ENCODE measurements at places on chromosomes 2 and 18. TPM values are rescaled to one million over a fixed set of nuclear protein-coding genes. Genes with fewer than 3 reads are reported as not detected.

Gene HS1BP3
- total RNA-seq, result 18.5 TPM

Gene HS6ST1
- total RNA-seq, result 23.6 TPM

DNA sequence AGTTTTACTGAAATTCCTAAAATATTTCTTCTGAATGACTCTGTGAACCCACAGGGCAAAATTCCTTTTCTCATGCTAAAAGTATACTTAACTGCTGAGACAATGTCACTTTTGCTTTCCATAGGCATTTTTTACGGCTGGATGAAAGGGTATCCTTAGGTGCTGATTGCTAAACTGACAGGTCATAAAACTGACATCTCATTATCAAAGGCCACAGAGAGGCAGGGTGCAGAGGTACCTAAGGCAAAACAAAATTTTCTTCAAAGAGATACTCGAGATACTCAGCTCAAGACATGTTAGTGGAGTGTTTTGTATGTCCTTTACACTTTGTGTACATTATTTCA, 62.0 kb upstream of the WDR75 start:
- DNase-seq, result peak; percentile 70

- DNase-seq, result no peak
Measured at GRCh38 chr18:58359218-58359617, 269.7 kb downstream of the ALPK2 start.

- DNase-seq, result peak; percentile 11
Measured at GRCh38 chr2:207632575-207633493, 7.6 kb upstream of the METTL21A start.

GRCh38 chr2:237998530-237998929, 31.7 kb downstream of the UBE2F start:
- peak; percentile 34 for DNase-seq

DNA sequence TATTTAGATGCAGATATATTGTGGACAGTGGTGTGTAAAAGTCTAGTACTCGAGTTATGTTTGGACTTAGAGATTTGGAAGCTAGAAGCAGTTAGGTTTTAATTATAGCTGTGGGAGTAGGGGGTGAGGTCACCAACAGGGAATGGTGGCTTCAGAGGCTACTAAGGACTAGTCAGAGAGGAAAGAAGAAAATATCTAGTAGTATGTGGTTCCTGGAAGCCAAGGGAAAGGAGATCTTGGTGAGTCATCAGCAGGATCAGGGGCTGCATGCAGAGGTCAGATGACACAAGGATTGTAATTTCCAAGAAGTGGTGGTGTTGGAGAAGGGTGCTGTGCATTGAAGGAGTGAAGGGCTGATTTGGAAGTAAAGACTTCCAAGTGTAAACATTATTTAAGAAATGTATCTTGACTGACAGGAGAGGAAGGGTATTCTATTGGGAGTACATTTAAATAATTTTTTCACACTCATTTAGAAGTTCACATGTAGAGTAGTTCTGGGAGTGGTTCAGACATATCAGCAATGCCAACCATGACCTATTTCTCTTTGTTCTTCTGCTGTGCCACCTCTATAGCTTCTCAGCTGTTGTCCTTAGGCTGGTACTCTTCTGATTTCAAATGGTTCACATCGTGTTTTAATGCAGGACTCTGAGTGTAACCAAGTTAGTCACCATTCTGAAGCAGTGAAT, 59.1 kb downstream of the ACSL3 start:
- DNase-seq, result no peak

GRCh38 chr18:9719421-9719981, 11.4 kb downstream of the RAB31 start:
- peak; percentile 44 for DNase-seq

- no peak for DNase-seq
Measured at GRCh38 chr2:29632018-29632417, 289.4 kb downstream of the ALK start.

Gene B3GNT7
- total RNA-seq, result 3.9 TPM

Gene NEURL3
- total RNA-seq, result not detected

DNA sequence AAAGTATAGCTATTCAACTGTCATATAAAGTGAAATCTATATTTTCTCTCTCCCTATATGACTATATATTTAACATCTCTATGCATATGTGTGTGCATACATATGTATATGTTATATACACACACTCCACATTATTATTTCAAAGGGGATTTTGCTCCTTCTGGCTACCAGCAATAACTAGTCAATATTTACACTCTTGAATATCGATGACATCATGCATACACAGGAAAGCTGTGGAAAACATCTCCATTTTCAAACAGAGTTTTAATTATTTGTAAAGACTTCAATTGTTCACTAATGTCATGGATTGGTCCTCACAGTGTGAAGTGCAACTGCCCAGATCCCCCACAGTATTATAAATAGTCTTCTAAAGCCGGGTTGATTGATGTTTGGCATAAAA, 195.9 kb upstream of the TCF4 start:
- DNase-seq, result no peak

- no peak for DNase-seq
Measured at GRCh38 chr2:161972866-161973265, 101.1 kb downstream of the DPP4 start.

Measured in umbilical cord (tissue), 2 donors.